ENCODE measurements at places on chromosomes 7 and 10.

DNA sequence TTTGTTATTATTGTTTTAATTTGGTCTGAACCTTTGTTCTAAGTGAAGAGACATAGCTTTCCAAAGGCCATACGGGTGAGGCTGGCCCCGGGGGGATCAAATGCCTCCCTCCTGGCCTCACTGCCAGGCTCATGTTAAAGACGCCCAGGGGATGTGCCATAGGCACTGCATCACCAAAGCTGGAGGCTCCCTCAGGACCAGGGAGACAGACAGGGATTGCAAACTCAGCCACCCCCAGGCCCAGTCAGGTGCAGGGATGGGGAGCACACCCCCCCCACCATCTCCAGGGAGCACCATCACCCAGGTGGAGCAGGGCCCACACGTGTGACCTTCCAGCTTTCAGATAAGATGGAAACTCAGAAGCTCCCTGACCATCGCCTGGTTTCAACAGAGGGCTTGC is 96.0 kb upstream of the DNAAF5 start:
- DNase-seq, result no peak

DNA sequence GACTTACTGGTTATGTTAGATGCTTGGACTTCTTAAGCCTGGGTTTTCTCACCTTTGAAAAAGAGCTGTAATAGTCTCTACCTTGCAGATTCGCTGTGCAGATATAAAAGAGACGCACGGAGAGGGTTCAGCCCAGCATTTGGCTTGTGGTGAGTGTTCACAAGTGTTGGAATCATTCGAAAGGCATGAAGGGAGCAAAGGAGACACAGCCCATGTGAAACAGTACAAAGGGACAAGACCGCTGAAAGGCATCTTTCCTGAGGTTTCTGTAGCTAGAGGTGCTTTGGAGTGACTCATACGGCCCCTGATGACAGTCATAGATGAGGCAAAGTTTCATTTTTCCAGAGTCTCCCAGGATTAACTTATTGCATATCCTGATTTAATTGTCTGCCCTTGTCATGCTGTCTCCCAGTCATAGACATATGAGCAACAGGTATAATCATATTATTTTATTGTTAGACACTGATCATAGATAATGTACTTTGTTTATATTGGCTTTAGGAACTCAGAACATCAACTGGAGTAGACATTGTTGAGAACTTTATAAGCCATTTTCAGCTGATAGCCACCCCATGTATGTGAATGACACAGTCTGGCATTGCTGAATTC is 171.1 kb downstream of the ADRA2A start:
- no peak for DNase-seq

DNA sequence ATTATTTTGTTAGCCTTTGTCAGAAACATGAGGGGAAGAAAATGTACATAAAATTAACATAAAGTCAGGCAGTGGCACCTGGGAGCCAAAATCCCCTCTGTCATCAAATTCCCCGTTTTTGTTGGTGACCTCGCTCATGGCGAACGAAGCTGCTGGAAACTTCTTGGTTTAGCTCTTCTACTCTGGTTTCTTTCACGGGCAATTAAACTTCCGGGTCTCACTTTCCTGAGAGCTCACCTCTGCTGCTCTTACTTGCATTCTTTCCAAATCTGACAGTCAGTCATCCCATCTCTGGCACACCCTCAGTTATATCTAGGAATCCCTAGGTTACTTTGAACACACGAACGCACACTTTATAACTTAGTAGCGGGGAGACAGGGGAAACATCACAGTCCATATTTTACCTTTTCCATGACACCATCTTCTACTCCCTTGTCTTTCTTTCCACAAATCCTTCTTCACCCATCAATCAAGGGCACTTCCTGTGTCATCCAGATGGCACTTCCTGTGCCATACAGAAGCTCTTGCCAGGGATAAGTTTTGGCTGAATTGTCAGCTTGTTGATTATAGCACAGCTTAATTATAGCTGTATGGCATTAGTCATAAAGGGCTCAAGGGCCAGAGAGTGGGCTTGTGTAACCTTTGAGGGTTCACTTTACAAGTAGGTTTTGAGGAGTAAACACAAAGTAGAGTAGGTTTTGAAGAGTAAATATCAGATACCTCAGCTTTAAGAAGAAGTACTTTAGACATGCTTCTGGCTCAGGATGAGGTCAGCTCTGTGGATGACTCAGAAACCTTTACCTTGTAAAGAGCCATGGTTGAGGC is 105.1 kb downstream of the GATA3 start:
- DNase-seq, result no peak

GRCh38 chr10:76523791-76524351 is 1092.4 kb downstream of the LRMDA start:
- no peak for DNase-seq

DNA sequence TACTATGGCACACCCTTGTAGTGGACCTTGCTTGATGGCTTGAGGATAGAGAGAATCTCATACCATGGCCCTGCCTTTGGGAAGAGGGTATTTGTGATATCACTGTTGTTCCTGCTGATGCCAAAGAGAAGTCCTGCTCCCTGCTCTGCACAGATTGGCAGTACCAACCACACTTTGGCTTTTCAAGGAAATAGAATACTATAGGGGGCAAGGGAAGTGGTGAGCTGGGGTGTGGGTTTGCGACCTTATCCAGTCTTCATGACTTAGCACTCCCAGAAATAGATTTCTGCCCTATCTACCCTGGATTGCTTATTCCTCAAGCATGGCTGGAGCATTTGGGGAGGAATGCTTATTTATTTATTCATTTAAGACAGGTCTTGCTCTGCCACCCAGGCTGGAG is 6.8 kb upstream of the MAPK8 start:
- DNase-seq, result no peak
